ENCODE measurements at places on chromosomes 1 and 21.

DNA sequence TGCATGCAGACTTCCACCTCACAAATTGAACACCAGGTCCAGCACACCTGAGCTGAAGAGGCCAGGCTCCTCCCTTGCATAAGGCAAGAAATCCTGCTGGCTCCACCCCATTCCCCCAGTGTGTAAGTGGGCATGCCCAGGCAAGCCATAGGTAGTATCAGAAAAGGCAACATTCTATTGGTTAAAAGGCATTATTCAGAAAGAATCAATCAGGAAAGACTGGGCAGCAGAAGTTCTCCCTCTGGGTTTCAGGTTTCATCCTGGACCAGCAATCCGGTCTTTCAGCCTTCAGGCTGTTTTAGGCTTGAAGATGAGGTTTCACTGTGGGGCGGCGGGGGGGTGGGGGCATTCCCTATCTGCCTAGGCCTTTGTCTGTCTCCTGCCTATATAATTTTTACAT, 42.0 kb upstream of the LHX8 start:
- DNase-seq: no peak

DNA sequence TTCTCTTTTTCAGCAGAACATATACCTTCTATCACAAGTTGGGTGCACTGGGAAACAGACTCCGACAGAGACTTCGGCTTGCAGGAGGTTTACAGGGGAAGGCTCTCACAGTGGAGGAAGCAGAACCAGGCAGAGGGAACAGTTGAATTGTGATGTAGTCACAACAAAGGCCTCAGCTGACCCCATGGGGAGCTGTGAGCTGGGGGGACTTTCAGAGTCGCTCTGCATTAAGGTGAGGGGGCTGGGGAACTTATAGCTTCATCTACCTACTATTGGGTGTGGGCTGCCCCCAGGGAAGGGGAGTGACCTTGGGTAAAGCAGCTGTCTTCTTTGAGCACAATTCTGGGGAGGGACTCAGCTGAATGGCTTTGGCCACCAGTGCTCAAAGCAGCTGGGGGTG, 94.9 kb upstream of the POU3F1 start:
- DNase-seq: no peak

GRCh38 chr21:45026066-45026745, 48.2 kb upstream of the ADARB1 start:
- peak; percentile 2 for DNase-seq

GRCh38 chr1:32919811-32920733, 18.9 kb upstream of the TMEM54 start:
- peak; percentile 44 for DNase-seq

GRCh38 chr1:203911806-203912205, 50.4 kb downstream of the SNRPE start:
- peak; percentile 59 for DNase-seq

DNA sequence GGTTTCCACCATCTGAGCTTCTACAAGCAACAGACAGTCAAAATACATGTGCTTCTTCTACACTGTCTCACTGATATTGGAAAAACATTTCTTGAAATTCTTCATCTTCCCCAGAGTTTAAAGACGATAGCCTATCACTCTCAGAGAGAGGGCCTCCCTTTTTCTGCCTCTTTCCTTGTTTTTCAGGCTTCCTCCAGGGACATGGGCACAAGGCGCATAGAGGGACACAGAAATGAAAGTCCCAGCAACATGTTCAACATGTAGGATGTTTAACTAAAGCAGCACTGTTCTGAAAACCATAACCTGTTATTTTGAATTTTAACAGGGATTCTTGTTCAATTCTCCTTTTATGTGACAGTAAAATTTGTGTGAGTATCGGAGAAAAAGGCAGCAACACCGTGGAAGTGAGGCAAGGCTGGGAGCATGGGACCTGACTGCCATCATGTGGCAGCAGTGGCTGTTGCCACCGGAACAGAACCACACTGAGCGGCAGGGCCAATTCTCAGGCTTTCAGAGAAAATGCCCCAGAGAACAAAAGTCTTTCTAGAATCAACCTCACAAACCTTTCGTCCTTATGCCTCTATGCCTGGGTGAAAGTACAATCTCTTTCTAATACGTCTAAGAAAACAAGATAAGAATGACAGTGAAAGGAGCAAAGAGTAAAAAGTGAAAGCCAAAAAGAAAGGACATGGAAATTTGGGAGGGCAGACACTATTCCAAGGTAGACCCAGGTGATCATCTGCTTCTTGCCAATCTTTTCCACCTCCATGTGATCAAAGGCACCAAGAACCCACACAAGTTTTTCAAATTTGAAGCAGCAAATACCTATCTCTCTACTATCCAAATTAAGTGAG, 54.5 kb downstream of the PCNX2 start:
- DNase-seq: peak; percentile 80

DNA sequence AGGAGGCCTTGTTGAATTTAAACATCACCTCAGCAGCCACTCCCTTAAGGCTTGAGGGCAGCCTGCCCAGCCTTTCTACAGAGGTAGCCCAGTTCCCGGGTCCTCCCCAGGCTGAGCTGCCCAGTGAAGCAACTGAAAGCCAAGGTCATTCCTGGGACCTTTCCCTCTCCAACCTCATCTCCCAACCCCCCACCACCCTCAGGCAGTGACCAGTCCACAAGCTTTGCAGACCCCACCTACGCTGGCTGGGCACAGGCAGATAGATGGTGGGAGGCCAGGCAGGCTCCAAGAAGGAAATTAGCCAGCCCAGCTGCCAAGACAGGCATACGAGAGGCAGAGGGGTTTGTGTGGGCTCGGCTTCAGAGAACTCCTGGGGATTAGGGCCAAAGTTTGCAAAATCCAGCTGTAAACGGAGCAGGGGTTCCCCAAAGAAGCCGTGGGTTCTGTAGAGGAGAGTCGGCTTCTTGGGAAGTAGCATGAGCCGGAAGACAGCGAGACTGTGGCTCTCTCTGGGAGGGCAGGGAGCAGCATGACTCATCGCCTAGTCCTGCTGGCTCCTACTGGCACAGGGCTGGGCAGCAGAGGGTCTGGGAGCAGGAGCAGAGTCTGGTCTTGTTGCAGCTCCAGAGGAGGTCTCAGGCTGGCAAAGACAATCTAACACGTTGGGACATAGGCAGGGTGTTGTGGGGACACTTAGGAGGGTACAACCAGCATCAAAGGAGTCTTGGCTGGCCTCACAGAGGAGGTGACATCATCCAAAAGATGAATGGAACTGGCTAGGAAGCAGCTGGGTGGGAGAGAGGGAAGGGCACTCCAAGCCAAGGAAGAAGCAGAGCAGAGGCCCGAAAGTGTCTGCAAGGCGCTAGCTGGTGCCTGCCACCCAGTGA, 2.8 kb upstream of the ZC3H12A start:
- DNase-seq: peak; percentile 95

DNA sequence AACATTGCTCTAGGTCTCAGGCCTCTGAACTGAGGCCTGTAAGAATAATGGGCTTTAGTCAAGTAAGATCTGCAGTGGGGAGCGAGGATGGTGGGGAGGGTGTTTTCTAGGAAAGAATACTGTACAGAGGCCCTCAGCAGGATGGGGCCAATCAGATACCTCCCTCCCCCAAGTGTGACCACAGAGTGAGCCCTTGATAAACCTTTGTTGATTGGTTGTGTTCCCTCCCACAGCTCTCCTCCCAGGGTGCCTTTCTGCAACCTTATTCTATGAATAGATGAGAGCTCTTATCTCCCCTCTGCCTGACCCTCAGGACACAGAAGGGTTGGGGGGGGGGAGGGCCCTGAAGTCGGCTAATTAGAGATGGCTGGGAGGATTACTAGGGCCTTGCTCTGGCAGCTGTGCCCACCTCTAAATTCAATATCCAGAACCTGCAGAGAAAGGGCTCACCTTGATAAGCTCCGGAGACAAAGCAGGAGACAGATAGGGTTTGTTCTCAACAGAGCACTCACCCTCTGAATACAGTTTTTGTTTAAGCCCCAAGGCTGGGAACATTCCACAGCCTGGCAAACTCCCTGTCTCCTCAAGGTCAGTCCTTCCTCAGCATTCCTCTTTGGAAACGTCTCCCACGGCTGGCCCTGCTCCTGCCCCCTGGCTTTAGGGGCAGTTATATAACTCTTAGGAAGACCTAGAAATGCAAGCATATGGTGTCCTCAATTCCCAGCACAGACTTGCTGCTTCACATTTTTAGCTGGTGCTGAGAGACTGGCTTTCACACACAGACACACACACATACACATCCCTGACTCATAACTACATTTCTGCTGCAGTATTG, 42.9 kb downstream of the ATP1A1 start:
- DNase-seq: no peak

DNA sequence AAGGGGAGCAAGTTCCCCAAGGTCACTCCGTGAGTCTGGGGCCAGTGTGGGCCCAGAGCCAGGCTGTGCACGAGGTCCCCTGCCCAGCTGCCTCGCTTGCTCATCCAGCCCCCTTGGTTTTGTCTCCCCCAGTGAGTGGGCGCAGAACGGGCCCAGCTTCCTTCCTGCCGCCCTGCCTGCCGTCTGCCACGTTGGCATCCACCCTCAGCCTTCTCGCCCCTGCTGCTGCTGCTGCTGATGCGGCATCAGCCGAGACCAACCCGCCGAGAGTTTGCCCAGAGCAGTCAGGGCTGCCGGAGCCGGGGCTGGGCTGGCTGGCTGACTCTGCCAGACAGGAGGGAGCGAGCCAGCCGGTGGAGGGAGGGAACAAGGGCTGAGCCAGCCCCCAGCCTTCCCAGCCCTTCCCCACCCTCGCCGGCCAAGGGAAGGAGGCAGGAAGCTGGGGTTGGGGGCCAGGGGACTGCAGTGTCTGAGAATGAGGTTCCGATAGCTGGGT, 31.4 kb upstream of the WASF2 start:
- DNase-seq: no peak

- no peak for DNase-seq
Observed at GRCh38 chr1:159587461-159587951, at the start of gene APCS. APCS (plus strand) TSS chr1:159587826; CDS start chr1:159587922, 96 bp downstream.

GRCh38 chr1:106722466-106722865, 334.0 kb upstream of the PRMT6 start:
- no peak for DNase-seq

- no peak for DNase-seq
Observed at GRCh38 chr1:25675729-25676476, 59.3 kb downstream of the MAN1C1 start.

GRCh38 chr1:21626921-21627339, 42.2 kb downstream of the RAP1GAP start:
- DNase-seq: no peak

DNA sequence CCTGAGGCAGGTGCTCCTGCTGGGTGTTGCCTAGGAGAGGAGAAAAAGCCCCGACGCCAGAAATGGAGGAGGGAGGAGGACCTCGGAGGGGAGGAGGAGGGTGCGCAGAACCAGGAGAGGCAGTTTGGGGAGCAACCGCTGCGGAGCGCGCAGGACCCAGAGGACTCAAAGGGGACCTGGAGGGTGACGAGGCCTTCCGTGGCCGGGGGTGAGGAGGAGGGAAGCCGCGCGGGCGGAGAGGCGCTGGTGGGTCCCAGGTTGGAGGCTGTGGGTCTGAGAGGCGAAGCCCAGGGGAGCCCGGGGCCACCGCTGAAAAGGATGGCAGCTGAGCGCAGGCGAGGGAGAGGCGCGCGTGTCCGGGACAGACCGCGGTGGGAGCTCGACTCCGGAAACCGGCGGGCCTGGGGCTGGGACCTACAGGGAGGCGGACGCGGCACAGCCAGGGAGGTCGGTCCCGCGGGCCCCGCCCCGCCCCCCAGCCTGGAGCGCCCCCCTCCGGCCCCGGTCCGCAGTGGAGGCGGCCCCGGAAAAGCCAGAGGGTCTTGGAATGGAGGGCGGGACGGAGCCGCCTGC, 15.1 kb downstream of the RNF223 start:
- DNase-seq: no peak

DNA sequence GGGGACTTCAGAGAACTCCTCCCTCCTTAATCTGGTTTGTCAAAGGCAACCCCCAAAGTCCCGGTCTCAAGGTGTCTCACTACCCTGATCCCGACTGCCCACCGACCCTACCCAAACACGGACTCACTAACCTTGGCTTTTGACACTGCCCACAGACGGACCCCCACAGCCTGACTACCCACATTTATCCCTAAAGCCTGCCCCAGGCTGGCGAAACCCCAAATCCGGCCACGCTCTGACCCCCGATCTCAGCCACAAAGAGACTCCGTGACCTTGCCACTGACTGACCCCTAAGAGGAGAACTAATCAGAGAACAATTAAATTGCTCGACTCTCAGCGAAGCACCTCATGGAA, 5.2 kb downstream of the ID3 start:
- no peak for DNase-seq

- no peak for DNase-seq
Observed at GRCh38 chr1:94316183-94316582, 78.8 kb upstream of the ARHGAP29 start.

GRCh38 chr1:16124377-16125087, 31.3 kb downstream of the EPHA2 start:
- no peak for DNase-seq

DNA sequence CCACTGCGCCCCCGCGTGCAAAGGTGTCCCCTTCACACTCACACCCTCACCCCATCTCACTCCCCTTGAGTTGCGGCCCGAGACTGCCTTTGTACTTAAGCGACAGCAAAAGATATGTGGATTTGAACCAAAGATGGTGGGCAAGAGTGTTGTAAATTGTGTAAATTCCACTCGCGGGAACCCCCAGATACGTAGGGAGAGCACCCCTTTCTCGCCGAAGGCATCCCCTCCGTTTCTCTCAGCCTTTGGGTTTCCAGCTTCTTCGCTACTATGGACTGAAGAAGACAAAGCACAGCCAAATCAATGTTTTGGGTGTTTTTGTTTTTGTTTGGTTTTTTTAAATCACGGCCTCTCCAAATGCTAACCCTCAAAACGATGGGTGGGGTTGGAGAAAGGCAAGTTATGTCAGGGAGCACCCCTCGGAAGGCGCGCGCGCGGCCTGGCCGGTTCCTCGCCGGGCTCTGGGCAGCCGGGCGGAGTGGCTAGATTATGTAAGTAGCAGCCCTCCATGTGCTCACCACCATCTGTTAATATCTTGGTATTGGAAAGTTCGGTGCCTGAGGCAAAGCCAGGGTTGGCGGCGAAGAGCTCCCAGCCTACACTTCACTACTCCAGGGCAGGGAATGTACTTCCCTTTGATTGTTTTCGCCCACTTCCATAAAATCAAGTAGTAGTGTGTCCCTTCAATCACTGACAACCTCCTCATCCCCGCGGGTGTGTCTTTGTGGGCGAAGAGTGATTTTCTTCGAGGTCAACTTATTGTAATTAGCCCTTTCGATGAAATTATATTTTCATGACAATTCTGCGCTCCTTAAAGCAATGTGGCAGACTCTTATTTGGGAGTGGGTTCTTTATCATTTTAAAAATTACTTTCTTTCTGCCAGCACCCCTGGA, 4.0 kb upstream of the PROX1 start:
- DNase-seq: no peak

- no peak for DNase-seq
Observed at GRCh38 chr1:236239092-236239585, 42.6 kb downstream of the ERO1B start.

GRCh38 chr1:197572169-197572568, 203.1 kb downstream of the DENND1B start:
- DNase-seq: no peak

- no peak for DNase-seq
Observed at GRCh38 chr1:117556341-117556740, 49.5 kb upstream of the TENT5C start.

Data from AG20443 (cell line).